ENCODE measurements at places on chromosomes 2 and 18.

DNA sequence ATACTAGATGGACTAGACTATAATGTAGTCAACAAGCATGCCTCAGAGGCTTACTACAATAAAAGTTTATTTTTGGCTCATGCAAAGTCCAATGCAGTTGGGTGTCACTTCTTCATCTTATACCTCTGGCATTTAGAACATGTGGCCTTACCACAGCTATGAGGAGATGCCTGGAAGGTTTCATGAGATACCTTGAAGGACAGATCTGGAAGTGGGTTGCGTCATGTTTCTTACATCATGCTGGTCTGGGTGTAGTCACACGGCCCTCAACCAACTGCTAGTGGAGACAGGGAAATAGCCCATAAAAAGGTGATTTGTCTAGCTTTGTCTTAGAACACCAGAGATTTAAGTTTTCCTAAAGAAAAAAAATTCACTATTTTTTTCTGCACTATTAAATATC, 91.7 kb upstream of the MMADHC start:
- ATAC-seq = no peak

DNA sequence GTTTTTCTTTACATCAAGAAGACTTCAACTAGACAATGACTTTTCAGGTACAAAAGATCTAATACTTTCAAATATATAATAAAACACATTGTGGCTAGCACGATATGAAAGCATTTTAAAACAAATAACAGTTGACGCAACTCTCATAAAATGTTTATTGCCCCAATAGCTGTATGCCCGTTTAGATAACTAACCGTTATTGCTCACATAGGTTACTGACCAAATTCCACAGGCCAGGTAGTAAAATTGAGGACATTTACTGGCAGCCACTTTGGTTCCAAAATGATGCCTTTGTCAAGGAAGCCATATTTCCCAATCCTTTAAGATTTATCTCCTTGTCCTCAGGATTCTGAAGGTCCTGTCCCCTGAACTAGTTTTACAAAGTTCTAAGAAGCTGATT, 2.9 kb upstream of the REG1B start:
- no peak for ATAC-seq

- ATAC-seq = no peak
Measured at GRCh38 chr2:236503100-236503499, 66.5 kb upstream of the ACKR3 start.

DNA sequence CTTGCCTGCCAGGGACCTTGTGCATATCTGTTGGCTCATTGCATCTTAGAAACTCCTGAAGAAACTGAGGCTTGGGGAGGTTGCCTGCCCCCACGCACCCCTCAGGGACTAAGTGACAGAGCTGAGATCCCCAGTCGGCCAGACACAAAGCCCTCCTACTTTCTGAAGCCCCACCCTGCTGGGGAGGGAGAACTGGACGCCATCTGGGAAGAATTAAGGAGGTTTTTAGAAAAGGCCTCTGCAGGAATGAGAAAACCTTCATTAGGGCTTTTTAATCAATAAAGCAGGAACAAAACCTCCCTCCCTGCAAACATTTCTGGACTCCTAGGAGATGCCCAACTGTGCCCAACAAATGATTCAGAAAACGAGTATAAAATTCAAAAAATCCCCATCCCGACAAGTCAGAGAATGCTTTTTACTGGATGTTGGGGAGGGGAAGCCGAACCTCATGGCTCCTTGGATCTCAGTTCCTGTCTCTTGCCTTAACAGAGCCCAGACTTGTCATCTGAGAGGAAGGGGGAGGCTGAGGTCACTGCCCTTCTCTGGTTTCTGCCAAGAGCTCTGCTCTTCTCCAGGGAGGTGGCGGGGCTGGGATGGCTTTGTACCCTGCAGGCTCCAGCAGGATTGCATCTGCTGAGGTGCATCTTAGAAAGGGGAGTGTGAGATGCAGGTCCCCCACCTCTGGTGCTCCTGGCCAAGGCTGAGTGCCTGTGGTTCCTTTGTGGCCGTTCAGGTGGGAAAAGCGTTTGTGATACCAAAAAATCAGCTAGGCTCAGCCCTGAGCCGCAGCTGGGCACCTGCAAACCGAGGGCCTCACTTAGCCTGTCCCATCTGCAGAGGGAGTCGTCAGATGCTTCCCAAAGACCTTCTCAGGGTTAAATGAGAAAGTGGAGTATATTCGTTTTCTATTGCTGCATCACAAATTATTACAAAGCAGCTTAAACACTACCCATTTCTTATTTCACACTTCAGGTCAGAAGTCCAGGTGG, 142.4 kb downstream of the ZFP36L2 start:
- ATAC-seq = peak; percentile 62

DNA sequence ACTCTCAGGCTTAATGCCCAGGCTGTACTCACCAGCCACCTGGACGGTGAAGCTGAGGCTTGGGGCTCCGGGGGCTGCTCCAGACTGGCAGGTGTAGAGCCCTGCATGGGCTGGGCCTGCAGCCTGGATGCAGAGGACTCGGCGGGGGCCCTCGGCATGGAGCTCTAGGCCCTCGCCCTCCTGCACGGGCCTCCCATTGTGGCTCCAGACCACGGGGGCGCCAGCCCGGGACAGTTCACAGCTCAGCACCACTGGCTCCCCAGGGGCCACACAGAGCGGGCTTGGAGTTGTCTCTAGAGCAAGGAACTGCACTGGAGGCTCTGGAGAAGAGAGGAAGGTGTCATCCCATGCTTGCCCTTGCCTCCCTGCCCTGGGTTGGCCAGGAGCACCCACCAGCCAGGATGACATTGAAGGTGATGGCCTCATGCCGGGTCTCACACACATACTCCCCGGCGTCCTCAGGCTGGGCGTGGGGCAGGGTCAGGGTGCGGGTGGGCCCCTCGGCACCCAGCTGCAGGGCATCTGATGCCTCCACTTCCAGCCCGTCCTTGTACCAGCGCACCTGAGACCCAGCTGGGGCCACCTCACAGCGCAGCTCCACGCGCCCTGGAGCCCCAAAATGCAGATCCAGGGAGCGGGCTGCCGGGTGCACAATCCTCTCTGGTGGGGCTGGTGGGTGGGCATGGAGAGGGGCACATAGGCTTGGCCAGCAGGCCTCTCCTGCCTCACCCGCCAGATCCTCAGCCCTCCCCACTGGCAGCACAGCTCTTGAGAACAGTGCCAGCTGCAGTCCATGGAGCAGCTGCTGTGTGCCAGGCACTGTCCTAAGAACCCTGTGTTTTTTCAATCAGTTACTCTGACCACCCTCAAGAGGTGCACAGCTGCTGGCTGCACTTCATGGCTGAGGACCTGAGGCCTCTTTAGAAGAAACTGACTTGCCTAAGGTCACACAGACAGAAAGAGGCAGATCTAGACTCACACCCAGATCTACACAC, 13.3 kb downstream of the OBSL1 start:
- no peak for ATAC-seq
